ENCODE measurements at places on chromosomes 1 and 21.

GRCh38 chr1:83834621-83835264, 164.2 kb downstream of the TTLL7 start:
- no peak for DNase-seq

GRCh38 chr1:40806731-40807695, 23.4 kb downstream of the KCNQ4 start:
- DNase-seq: no peak

DNA sequence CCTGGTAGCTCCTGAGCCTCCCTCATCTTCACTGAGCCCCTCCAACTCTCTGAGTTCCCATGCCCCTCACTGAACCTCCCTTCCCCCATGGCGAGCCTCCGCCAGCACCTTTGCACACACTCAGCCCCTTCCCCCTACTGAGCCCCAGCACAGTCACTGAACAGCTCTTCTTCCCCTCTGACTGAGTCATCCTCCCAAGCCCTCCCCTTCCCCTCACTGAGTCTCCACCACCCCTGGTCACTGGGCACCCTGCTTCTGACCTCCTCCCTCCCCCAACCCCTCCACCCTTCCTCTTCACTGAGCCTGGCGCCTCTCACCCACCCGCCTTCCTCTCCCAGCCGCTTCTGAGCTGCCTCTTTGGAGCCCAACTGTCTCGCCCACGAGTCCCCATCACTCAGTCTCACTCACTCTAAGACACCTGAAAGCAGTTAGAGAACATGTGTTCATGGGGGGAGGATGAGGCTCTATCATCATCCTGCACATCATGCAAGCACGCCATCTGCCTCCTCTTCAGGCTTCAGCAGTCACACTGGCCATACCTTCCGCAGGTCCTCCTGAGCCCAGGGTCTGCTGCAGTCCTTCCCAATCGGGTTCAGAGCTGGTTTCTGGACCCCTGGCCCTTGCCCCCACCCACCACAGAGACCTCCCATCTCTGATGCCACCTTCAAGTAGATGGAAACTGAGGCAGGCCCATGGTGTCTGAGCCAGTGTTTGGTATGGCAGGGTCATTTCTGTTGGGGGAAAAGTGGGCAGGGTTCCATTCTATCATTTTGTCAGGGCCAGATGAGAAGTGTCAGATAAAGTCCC, 2.0 kb upstream of the TRNP1 start:
- DNase-seq: no peak

GRCh38 chr1:9826616-9827015, 2.9 kb upstream of the CLSTN1 start:
- no peak for DNase-seq

GRCh38 chr1:43994794-43995790, 3.7 kb downstream of the CCDC24 start:
- DNase-seq: no peak

GRCh38 chr1:197859024-197859423, 43.4 kb upstream of the C1orf53 start:
- DNase-seq: no peak

DNA sequence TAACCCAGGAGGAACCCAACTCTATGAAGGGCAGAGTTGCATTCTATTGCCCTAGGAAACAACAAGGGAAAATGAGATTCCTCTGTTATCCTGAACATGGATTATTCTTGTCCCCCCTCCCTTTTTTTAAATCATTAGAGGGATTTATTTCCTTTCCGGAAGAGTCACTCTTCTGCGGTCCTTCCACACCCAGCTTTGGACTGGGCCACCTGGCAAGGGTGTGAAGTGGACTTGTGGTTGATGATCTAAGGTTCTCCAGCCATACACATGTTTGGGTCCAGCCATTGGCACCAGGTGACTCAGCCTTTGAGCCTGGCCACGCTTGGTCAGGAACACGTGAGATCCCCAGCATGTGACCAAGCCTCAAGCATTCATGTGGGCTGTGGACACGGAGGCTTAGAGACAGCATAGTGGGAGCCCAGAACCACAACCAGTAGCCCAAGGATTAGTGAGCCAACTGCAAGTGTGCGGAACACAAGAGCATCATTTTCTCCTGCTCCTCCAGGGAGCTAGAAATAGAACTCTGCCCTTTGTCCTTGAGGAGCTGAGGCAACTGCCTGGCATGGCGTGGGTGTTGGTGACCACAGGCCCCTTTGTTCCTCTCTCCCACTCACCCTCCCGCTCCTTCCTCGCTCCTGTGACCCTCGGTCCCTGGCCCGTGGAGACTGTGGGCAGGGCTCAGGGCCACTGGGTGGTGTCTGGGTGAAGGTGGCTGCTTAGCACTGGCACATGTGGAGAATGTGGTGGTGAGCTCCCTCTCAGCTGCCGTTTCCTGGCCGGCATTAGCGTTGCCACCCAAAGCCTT, 50.1 kb downstream of the NENF start:
- DNase-seq: no peak

DNA sequence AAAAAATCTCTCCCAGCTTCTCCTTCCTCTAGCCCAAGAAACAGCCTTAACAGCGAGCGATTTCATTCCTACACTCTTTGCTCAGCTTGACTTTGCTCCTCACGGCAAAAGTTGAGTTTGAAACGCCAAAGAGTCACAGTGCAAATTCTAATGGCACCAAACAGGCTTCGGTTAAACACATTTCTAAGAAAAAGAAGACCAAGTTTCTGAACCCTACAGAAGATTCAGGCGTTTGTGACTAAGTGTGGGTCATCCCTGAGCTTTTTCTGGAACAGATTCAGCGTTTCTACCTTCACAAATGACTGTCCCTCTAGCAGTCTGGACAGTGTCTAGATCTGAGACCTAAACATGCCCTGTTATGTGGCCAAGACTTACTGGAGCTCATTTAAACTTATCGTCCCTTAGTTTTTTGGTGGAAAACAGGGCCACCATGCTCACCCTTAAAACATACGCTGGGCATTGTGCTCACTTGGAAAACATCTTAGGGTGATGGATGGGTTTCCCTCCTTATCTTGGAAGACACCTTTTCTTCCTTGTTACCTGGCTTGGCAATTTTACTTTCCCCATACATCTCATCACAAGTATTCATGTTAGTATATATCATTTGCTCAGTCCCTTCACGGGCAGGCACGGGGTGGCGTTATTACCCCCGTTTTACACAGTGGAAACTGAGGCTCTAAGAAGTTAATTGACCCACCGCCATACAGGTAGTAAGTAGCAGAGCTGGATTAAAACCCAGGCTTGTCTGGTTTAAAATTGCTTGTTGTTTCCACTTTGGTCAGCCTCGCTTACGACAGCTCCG, 1.0 kb downstream of the C1orf198 start:
- no peak for DNase-seq

GRCh38 chr1:55124470-55124869, 85.1 kb downstream of the PCSK9 start:
- no peak for DNase-seq

GRCh38 chr1:159591981-159592380, 4.4 kb downstream of the APCS start:
- DNase-seq: no peak

DNA sequence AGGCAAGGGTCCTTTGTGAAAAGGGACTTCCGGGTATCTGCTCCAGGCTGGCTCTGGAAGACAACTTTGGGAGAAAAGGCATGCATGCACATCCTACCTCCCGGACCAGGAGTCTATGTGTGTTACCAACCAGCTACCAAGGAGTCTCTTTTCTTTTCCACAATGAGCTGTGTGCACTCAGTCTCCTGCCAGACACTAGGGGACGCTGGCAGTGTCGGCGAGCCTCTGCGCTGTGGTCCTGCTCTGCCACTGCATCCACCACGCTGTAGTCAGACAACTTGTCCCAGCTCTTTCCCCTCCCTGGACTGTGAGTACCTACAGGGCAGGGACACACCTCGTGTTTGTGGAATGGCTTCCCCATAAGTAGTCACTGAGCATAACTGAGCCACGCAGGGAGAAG, 5.1 kb upstream of the SSR2 start:
- peak; percentile 37 for DNase-seq

- no peak for DNase-seq
These were observed 148.9 kb upstream of the RUNX1 start for GRCh38 chr21:35197992-35198431.
